ENCODE measurements at places on chromosomes 2 and 18. TPM values are rescaled to one million over a fixed set of nuclear protein-coding genes. Genes with fewer than 3 reads are reported as not detected.

- no peak for DNase-seq
- H3K4me3 ChIP-seq = no peak overlapping the region
- no peak overlapping the region for H3K27ac ChIP-seq
- no peaks in the 10 kb centered on the region for H3K4me1 ChIP-seq
These were observed 265.0 kb downstream of the KCNJ3 start for GRCh38 chr2:154963511-154963910.

GRCh38 chr2:233082931-233083755, 23.0 kb downstream of the INPP5D start:
- no peak overlapping the region for H3K4me3 ChIP-seq
- no peaks in the 10 kb centered on the region for H3K4me1 ChIP-seq
- H3K27me3 ChIP-seq = no peaks in the 10 kb centered on the region
- H3K36me3 ChIP-seq = no peaks in the 10 kb centered on the region
- no peak overlapping the region for H3K27ac ChIP-seq
- DNase-seq = no peak

DNA sequence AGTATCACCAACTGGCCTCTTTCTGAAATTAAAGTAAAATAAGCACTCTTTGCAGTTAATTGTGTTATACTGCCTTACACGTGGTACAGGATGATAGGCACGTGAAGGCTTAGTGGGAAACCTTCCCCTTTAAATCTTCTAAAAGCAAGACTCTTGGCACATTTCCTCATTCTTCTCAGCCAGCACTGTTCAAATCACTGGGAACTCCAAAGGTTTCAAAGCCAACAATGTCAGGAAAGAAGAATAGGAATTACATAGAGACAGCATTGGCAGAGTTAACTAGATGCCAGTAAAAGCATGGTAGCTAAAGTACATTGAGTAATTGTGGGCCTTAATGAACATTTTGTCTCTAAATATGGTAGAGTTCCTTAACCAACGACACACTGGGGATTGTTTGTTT, 96.4 kb downstream of the DTNA start:
- no peaks in the 10 kb centered on the region for H3K27me3 ChIP-seq
- no peaks in the 10 kb centered on the region for H3K4me1 ChIP-seq
- H3K36me3 ChIP-seq = no peaks in the 10 kb centered on the region
- DNase-seq = no peak

Gene RGPD6
- total RNA-seq = 21.2 TPM

Gene SH3RF3
- total RNA-seq = 6.1 TPM

DNA sequence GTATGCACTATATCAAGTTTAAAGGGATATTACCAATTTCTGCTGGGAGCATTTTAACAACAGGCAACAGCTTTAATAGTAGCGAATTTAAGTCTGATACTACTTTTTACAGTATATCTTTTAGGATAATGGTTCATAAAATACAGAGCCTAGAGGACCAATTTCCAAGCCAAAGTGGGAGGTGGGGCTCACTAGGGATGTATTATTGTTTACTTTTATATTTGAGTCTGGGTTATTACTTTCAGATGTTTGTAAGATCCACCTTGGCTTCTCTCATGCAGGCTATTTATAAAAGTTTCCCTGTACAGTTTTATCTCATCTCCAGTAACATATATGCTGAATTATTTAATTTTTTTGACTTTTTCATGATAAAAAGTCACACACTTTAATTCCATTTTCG, 242.0 kb downstream of the CMPK2 start:
- no peak overlapping the region for H3K4me3 ChIP-seq
- no peak overlapping the region for H3K27ac ChIP-seq
- H3K27me3 ChIP-seq = peaks cover 13% of the 10 kb centered on the region
- no peaks in the 10 kb centered on the region for H3K36me3 ChIP-seq
- DNase-seq = no peak

Gene DSG2
- 66.0 TPM for total RNA-seq

Gene LINC00305
- total RNA-seq = not detected

DNA sequence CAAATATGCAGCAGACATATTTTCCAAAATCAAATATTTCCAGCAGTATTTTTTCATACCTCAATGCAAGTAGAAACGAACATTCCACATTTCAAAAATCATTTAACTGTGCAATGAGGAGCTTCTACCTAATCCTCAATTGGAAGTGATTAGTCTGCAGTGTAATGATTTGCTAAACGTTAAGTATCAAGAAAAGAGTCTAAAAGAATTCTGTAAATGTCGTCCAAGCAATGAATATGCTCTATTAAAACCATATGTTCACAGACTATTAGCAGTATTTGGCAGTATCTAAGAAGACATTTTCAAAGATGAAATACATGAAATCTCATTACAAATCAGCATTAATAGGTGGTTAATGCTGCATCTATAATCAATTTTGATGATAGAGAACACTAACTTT, 15.9 kb downstream of the DYM start:
- H3K27ac ChIP-seq = no peak overlapping the region
- H3K4me1 ChIP-seq = no peaks in the 10 kb centered on the region
- H3K4me3 ChIP-seq = no peak overlapping the region
- DNase-seq = no peak

DNA sequence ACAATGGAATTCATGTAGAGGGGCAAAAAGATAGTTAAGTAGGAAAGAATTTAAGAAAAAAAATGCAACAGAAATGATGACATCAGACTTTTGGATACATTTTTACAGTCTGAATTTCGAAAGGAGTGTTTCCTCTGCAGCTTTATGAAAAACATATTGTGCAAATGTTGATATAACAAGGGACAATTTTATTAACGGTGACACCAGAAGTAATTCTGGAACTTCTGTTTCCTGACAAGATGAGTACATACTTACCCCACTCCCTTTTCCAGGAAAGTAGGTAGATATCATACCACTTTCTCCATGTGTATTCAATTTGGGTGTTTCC, 369.6 kb downstream of the FBXO15 start:
- no peak overlapping the region for H3K4me3 ChIP-seq
- no peaks in the 10 kb centered on the region for H3K36me3 ChIP-seq
- DNase-seq = no peak
- no peaks in the 10 kb centered on the region for H3K4me1 ChIP-seq
- H3K27me3 ChIP-seq = no peaks in the 10 kb centered on the region

DNA sequence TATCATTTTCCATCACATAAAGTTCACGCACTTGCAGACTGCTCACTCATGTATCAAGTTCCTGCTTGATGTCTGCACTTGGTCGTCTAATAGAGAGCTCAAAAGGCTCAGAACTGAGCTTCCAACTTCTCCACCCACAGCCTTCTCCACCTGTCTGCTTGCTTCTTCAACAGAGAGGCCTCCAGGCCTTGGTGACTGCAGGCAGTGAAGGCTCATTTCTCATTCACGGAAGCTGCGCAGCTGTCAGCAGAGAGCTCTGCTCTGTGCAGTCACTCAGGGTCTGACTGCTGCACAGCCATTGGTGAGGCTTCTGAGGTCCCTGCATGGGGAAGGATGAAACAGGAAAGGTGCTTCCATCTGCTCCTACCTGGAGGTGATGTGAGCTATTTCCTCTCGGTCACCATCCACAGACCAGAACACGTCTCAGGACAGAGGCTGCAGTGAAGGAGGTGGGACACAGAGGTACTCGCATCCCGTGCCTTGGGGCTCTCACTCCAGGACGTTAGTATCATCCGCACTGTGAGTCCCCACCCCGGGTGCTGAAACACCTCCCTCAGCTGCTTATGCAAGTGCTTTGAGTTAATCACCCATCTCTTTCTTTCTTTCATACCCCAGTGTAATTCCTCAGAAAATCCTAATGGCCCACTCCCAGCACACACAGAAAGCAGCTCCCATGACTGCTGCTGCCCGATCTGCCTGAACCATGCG, 126.2 kb downstream of the TMEM18 start:
- DNase-seq = no peak
- no peak overlapping the region for H3K27ac ChIP-seq
- H3K36me3 ChIP-seq = no peaks in the 10 kb centered on the region
- peaks cover 68% of the 10 kb centered on the region for H3K27me3 ChIP-seq
- no peak overlapping the region for H3K4me3 ChIP-seq
- no peaks in the 10 kb centered on the region for H3K4me1 ChIP-seq

GRCh38 chr18:907885-908757, 3.5 kb downstream of the ADCYAP1 start:
- H3K4me1 ChIP-seq = no peaks in the 10 kb centered on the region
- H3K27ac ChIP-seq = no peak overlapping the region
- H3K36me3 ChIP-seq = no peaks in the 10 kb centered on the region
- no peak overlapping the region for H3K4me3 ChIP-seq
- no peaks in the 10 kb centered on the region for H3K27me3 ChIP-seq

DNA sequence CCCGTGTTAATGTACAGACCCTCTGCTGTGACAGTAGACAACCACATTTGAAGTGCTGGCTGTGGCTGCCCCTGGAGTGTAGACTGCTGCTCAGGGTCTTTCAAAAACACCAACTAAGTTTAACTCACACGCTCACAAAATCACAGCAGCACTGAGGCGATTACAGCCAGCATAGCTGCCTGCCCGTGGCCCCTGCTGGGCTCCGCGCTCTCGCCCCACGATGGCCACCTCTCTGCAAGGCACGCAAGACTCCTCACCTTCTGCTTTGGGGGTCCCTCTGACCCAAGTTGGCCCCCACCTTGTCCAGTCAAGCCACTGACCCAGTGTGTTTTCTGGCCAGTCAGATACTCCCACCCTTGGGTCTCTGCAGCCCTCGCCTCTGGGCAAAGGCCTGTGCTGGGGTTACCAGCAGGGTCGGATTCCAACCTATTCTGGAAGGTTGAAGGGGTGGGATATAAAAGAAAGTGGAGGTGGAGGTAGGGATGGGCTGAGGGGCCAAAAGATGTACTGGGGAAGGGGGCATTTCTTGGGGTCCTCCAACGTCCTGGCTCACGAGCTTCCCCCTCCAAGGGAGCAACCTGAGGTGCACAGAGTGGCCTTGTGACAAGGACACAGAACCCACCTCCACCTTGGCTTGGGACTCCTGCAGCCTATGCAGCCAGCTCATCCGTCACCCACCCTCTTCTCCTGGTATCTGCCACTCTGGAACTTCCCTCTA, 2.9 kb upstream of the B3GNT7 start:
- H3K36me3 ChIP-seq = no peaks in the 10 kb centered on the region
- H3K4me1 ChIP-seq = peaks cover 26% of the 10 kb centered on the region
- no peak overlapping the region for H3K4me3 ChIP-seq
- no peaks in the 10 kb centered on the region for H3K27me3 ChIP-seq

GRCh38 chr2:241680044-241680443, 6.6 kb downstream of the DTYMK start:
- peaks cover 32% of the 10 kb centered on the region for H3K36me3 ChIP-seq
- no peak overlapping the region for H3K27ac ChIP-seq
- H3K4me1 ChIP-seq = 0 out of 2 replicates have a peak, but pooled peaks cover 7% of the 10 kb centered on the region
- no peak for DNase-seq
- no peak overlapping the region for H3K4me3 ChIP-seq

Gene DSC3
- total RNA-seq = not detected

DNA sequence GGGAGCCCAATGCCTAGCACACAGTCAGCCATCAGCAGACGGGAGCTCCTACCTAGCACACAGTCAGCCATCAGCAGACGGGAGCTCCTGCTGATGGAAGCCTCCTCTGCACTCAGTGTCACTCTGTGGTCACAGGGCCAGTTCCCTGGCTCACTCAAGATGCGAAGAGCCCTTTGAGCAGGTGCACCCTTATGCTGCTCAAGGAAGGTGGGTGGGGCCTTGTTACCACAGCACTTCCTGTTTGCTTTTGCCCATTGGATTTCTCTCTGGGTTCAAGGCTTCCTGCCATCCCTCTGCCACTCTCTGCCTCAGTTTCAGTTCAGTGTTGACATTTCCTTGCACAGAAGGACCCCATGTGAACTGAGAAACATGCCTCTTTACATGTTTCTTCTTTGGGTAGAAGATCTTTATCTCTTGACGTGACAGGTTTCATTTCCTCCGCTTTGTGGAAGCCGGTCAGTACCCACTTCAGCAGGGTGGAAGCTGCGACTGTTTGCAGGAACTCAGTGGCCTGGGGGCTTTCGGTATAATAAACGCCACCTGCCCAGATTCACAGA, 11.6 kb downstream of the TRIB2 start:
- no peak for DNase-seq
- H3K4me1 ChIP-seq = peaks cover 6% of the 10 kb centered on the region
- peaks cover 90% of the 10 kb centered on the region for H3K36me3 ChIP-seq
- H3K27ac ChIP-seq = no peak overlapping the region

DNA sequence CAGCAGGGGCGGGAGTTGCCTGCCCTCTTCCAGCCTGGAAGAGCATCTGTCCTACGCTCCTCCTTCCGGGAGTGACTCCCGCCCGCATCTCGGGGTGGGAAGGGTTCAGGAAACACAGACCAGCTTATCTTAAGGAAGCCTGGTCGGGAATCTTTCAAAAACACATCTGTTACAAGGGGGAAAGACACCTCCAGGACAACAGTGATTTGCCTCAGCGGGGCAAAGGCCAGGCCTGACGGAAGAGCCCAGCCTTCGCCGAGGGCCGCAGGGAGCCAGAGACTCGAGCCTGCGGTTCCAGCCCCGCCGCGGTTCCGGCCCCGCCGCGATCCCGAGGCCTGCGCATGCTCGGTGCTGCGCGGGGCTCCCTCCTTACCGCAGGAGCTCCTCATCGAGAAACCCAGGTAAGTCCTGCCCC, 38.1 kb upstream of the TGIF1 start:
- H3K36me3 ChIP-seq = peaks cover 27% of the 10 kb centered on the region
- peak overlapping the region; percentile 68 for H3K4me3 ChIP-seq
- H3K4me1 ChIP-seq = peaks cover 58% of the 10 kb centered on the region

DNA sequence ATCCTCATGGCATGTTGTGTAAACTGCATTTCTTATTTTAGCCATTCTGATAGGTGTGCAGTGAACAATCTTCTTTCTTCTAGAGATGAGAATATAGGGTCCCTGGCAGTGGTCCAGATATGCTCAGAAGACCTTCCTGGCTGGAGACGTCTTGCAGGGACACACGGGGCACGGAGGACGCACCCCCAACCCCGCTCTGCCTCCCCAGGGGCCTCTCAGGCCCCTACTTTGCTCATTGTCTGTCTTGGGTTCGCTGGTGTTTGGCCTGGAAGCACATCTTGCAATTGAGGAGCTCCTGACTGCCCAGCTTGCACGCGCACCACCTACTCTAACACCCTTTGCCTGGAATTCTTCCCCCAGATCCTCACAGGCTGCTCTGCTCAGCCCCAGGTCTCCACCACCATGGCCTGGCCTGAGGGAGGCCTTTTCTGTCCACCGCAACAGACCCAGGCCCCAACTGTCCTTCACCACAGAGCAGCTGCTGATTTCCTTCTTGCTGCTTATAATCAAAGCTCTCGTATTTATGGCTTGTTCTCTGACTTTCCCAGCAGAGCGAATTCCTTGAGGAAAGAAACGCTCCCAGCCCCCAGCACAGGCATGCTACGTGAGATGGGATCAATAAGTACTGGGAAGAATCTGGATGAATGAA, 295.9 kb upstream of the HDAC4 start:
- no peak overlapping the region for H3K4me3 ChIP-seq
- peaks cover 97% of the 10 kb centered on the region for H3K27me3 ChIP-seq
- H3K4me1 ChIP-seq = no peaks in the 10 kb centered on the region
- no peaks in the 10 kb centered on the region for H3K36me3 ChIP-seq
- no peak overlapping the region for H3K27ac ChIP-seq

Gene KCNG3
- total RNA-seq = 2.1 TPM
